Natural killer cell (primary cell): ENCODE measurements at places on chromosomes 5 and 9. TPM values are rescaled to one million over a fixed set of nuclear protein-coding genes. Genes with fewer than 3 reads are reported as not detected.

Gene PCDHB14
- total RNA-seq, result not detected

Gene IL4
- total RNA-seq, result not detected

Gene ECM2
- not detected for total RNA-seq

DNA sequence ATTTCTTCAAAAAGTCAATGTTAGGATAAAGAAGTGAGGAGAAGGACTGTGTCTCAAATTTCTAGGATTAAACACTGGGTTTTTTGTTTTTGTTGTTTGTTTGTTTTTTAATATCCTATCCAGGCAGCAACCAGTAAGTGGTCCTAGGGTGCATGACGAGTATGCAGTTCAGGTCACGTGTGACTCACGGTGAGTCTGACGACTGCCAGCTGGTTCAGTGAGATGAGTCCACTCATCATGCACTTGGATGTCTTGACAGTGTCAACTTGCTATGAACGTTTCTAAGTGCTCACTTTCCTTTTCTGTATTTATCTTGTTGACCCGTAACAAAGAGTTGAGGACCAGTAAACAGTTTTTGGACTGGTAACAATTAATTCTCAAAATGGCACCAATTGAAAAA, 32.7 kb downstream of the ATG10 start:
- no peak overlapping the region for H3K4me3 ChIP-seq
- H3K4me1 ChIP-seq, result no peaks in the 10 kb centered on the region
- no peaks in the 10 kb centered on the region for H3K27me3 ChIP-seq
- H3K27ac ChIP-seq, result no peak overlapping the region
- no peaks in the 10 kb centered on the region for H3K36me3 ChIP-seq

DNA sequence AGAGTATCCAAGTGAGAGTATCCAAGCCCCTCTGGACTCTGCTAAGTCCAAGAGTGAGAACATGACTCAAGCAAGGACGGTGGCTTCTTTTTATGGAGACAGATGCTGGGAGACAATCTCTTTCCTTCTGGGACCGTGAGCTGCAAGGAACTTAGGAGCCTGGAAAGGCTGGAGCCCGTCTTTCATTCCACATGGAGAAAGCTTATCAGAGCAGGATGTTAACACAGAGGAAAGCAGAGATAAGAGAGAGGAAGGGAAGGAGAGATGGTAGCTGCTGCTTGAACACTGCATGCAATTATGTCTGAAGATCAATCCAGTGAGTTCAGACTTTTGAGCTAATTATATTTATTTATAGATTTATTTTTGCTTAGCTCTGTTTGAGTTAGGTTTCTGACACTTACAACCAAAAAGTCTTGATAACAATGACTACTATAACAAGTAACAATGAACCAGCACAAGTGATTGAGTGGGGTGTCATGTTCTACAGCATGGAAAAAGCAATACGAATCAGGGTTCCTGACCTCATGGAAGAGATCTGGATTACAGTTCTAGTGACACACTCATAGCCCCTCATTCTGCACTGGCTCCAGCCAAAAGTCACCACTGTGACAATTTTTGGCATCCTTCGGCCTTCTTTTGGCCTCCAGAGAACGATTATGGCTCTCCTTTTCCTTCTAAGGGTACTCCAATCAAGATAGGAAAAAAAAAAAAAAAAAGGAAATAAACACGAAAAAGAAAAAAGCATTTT, 71.5 kb downstream of the PRLR start:
- H3K36me3 ChIP-seq, result no peaks in the 10 kb centered on the region
- no peak overlapping the region for H3K27ac ChIP-seq
- H3K4me3 ChIP-seq, result no peak overlapping the region
- no peaks in the 10 kb centered on the region for H3K4me1 ChIP-seq
- no peak for DNase-seq

DNA sequence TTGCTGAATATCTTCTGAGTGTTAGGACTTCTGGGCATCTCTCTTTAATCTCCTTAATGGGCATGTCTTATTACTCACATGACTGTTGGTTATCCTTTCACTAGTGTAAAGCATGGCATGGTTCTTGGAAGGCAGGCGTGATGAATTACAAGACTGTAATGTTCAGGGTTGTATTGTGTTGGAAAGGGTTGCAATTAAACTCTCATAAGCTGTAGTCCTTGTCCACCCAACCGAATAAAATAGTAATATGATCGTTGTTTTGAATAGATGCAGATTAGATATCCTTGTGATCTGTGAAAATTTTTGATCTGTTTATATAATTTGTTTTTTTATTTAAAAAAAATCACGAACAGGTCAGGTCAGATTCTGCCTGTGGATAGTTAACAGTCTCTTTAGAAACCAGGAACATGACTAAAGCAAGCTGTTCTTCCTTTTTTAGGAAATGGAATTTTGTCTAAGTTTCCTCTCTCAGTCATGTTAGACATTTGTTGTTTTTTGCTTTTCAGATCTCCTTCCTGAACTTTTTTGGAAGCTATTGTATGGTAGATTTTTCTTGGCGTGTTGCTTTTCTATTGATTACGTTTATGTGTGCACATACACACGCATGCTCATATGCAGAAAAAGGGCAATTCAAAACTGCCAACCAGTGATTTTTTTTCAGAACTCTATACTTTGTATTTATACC, 121.8 kb downstream of the ARHGEF28 start:
- no peak overlapping the region for H3K4me3 ChIP-seq
- H3K36me3 ChIP-seq, result no peaks in the 10 kb centered on the region
- no peak overlapping the region for H3K27ac ChIP-seq
- H3K27me3 ChIP-seq, result no peaks in the 10 kb centered on the region

DNA sequence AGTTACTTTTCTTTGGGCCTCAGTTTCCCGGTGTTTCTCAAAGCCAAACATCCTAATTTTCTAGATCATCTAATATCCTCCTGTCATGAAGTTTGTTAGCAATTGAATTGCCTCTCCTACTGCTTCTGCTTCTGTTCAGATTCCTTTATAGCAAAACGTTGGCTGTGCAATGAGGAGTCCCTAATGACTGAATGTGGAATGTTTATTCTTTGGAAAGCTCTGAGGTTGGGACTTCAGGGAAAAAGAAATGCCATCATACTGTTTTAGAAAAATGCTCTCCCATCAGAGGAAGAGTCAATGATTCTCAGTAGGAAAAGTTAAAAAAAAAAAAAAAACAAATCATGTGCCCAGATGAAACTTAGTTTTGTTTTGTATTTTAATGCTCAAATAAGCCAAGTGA, 268.7 kb upstream of the PAPPA start:
- H3K36me3 ChIP-seq, result no peaks in the 10 kb centered on the region
- no peaks in the 10 kb centered on the region for H3K4me1 ChIP-seq
- H3K27ac ChIP-seq, result no peak overlapping the region
- H3K27me3 ChIP-seq, result no peaks in the 10 kb centered on the region
- no peak overlapping the region for H3K4me3 ChIP-seq

DNA sequence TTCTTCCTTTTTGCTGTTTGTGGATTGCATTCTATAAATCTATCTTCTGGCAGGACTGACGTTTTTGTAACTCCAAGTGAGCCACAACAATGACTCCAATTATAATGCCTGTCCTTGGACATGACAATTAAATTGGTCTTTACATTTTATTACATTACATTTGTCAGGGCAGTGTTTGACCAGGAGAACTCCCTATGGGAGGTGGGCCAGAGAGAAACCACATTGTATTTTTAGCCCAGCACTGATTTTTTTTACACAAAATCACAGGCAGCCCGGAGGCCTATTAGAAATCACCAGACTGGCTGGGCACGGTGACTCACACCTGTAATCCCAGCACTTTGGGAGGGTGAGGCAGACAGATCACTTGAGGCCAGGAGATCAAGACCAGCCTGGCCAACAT, 99.1 kb upstream of the SMC5 start:
- H3K27me3 ChIP-seq, result no peaks in the 10 kb centered on the region
- DNase-seq, result no peak
- no peaks in the 10 kb centered on the region for H3K36me3 ChIP-seq
- H3K4me3 ChIP-seq, result no peak overlapping the region
- H3K27ac ChIP-seq, result no peak overlapping the region

DNA sequence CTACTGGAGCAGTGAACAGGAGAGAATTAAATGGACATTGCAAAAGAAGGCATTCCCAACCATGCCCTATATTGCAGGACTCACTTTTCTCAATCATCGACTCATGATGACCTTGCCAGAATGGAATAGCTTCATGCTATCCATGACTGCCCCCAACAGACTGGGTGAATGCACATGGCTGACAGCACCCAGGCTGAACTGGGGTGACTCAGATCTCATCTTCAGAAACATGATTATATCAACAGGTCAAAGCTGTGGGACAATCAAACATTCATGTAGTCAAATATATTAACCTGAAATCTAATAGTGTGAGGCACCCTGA, 34.7 kb upstream of the MIER3 start:
- no peak overlapping the region for H3K27ac ChIP-seq
- no peak overlapping the region for H3K4me3 ChIP-seq
- H3K27me3 ChIP-seq, result peaks cover 2% of the 10 kb centered on the region
- H3K4me1 ChIP-seq, result peaks cover 6% of the 10 kb centered on the region

DNA sequence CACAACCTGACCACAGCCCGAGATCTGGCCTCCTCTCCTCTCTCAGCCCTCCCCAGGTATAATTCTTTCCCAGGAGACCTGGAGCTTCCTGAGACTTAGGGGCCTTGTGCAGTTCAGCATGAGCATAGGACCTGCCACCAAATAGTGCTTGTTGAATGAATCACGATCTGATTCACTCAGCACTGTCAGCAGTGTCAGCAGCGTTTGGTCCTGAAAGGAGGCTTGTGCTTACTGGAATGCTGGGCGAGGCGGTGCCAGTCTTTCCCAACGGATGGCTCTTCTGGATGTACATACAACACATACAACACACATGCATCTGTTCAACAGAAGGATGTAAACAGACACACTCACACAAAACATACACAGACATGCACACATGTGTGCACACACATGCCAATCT, 173.3 kb downstream of the COL23A1 start:
- no peak overlapping the region for H3K27ac ChIP-seq
- no peaks in the 10 kb centered on the region for H3K36me3 ChIP-seq
- H3K4me3 ChIP-seq, result no peak overlapping the region
- H3K27me3 ChIP-seq, result no peaks in the 10 kb centered on the region

DNA sequence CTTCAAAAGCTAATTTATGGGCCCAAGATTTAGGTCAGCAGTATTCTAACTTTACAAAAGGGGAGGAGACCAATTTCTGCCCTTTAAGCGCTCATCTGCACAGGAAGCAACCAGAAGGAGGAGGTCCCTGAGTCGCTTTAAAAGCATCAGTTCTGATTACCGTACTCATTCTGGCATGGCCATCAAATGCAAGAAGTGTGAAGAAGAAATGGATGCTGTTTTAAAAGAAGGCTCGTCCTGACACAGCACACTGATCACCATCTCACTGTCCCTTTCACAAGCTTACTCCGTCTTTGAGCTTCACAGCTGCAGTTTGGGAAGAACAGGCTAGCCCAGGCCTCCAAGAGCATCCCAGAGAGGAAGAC, 17.5 kb downstream of the ZNF608 start:
- no peak overlapping the region for H3K27ac ChIP-seq
- no peaks in the 10 kb centered on the region for H3K4me1 ChIP-seq
- no peaks in the 10 kb centered on the region for H3K36me3 ChIP-seq
- H3K27me3 ChIP-seq, result no peaks in the 10 kb centered on the region
- DNase-seq, result no peak

GRCh38 chr9:134040781-134041648, 15.7 kb downstream of the BRD3OS start:
- H3K4me1 ChIP-seq, result no peaks in the 10 kb centered on the region
- H3K27me3 ChIP-seq, result no peaks in the 10 kb centered on the region
- DNase-seq, result no peak
- peaks cover 51% of the 10 kb centered on the region for H3K36me3 ChIP-seq
- no peak overlapping the region for H3K4me3 ChIP-seq

DNA sequence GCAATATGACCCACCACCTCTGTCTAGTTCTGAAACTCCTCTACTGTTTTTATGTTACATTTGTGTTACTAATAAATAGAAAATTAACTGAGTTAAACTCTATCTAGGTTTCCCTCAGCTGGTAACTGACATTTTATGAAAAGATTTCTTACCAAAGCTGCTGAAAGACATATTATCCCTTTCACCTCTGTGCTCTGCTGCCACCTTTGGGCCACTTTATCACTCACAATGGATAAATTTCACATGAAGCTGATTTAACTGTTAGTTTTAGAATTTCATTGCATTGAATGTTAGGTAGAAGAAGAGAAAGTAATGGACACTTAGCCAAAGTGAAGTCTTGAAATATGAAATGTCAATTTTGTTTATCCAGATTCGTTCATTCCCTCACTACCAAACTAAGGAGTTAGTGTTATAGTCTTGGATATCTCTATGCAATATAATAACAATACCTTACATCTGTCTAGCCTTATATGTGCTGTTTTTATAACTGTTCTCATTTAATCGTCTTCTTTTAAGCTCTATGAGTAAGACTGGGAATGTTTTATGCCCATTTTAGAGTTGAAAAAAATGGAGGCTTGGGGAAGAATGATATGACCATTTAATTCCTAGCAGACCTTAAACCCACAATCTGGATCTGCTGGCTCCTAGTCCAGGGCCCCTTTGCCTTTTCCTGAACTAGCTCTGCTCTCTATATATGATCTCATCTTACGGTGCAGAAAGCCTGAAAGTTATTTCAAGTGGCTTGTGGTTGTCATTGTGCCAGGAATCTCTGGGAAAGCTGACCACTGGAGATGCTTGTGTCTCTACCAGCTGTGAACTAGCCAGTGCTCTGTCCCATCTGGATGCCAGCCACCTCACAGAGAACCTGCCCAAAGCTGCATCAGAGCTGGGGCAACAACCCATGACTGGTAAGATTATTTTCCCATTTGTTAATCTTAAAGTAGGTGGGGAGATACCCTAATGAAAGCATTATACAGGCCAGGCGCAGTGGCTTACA, 97.1 kb downstream of the GOLPH3 start:
- DNase-seq, result no peak
- H3K27ac ChIP-seq, result no peak overlapping the region
- no peaks in the 10 kb centered on the region for H3K27me3 ChIP-seq
- H3K36me3 ChIP-seq, result no peaks in the 10 kb centered on the region
- no peaks in the 10 kb centered on the region for H3K4me1 ChIP-seq

DNA sequence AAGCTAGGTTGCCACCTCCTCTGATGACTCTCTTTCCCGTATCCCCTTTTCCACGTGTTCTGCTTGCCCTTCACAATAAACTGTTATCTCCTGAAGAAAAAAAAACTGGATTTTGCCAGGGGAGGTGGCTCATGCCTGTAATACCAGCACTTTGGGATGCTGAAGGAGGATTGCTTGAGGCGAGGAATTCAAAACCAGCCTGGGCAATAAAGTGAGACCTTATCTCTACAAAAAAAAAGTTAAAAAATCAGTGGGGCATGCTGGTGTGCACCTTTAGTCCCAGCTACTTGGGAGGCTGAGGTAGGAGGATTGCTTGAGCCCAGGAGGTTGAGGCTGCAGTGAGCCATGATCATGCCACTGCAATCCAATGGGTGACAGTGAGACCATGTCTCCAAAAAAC, 81.7 kb upstream of the IL6ST start:
- no peak overlapping the region for H3K27ac ChIP-seq
- no peak overlapping the region for H3K4me3 ChIP-seq
- no peak for DNase-seq
- peaks cover 1% of the 10 kb centered on the region for H3K4me1 ChIP-seq
- H3K27me3 ChIP-seq, result no peaks in the 10 kb centered on the region
